ENCODE measurements at places on chromosomes 7 and 10.

- peak; percentile 61 for DNase-seq
Measured at GRCh38 chr7:141071260-141071854, 2.5 kb upstream of the TMEM178B start.

GRCh38 chr10:98994030-98994429 is 241.6 kb downstream of the HPSE2 start:
- no peak for DNase-seq

- no peak for DNase-seq
Measured at GRCh38 chr10:114195079-114195478, 15.9 kb downstream of the TDRD1 start.

GRCh38 chr10:49654036-49654693 is 25.3 kb upstream of the C10orf53 start:
- no peak for DNase-seq

- no peak for DNase-seq
Measured at GRCh38 chr7:36343548-36343947, 46.1 kb upstream of the ANLN start.

- no peak for DNase-seq
Measured at GRCh38 chr10:100043796-100044195, 34.0 kb upstream of the DNMBP start.

DNA sequence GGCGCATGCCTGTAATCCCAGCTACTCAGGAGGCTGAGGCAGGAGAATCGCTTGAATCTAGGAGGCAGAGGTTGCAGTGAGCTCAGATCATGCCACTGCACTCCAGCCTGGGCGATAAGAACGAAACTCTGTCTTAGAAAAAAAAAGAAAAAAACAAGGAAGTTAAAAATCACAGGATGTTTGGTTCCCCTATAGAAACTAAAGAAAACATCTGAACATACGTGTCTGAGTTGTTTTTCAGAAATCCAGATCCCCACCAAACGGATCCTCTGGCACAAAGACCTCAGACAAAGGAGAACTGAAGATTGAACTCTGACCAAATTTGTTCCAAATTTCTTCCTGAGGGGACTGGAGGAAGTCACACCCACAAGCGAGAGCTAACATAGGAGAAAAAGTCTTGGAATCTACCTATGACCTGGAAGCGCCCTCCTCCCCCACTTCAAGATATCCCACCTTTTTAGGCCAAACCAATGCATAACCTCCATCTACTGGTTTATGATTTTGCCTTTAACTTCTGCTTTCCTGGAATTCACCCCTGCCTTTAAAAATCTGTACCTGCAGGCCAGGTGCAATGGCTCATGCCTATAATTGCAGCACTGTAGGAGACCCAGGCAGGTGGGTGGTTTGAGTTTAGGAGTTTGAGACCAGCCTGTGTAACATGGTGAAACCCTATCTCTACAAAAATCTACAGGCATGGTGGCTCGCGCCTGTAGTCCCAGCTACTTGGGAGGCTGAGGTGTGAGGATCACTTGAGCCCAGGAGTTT is 19.7 kb upstream of the SIRT1 start:
- no peak for DNase-seq

DNA sequence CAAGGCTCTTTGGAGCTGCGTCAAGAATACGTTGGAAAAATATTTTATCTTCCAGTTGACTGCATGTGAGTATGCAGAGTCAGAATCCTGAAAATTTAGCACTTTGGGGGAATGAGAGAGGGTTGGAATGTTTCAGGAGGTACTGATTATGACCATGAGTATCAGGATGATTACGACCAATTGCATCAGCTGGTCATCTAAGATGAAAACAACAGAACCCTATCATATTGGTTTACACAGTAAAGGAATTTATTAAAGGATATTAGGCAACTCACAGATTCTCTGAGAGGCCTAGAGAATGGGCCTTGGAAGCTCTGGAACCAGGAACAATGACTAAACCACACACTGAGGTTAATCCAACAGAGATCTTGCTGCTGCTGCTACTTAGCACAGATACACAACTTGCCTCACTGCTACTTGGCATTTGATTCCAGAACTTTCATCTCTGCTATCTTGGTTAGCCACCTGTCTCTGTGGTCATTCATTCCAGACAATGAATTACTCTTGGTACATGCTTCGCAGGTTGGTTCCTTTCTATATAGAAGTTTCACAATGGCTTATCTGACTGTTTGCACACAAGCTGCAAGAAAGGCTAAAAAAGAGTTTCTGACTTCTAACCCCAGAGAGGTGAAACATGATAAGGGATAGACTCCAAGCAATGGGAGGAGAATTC is 68.0 kb upstream of the CTTNBP2 start:
- no peak for DNase-seq

- DNase-seq, result no peak
Measured at GRCh38 chr10:132536241-132536876, 1.2 kb upstream of the INPP5A start.

DNA sequence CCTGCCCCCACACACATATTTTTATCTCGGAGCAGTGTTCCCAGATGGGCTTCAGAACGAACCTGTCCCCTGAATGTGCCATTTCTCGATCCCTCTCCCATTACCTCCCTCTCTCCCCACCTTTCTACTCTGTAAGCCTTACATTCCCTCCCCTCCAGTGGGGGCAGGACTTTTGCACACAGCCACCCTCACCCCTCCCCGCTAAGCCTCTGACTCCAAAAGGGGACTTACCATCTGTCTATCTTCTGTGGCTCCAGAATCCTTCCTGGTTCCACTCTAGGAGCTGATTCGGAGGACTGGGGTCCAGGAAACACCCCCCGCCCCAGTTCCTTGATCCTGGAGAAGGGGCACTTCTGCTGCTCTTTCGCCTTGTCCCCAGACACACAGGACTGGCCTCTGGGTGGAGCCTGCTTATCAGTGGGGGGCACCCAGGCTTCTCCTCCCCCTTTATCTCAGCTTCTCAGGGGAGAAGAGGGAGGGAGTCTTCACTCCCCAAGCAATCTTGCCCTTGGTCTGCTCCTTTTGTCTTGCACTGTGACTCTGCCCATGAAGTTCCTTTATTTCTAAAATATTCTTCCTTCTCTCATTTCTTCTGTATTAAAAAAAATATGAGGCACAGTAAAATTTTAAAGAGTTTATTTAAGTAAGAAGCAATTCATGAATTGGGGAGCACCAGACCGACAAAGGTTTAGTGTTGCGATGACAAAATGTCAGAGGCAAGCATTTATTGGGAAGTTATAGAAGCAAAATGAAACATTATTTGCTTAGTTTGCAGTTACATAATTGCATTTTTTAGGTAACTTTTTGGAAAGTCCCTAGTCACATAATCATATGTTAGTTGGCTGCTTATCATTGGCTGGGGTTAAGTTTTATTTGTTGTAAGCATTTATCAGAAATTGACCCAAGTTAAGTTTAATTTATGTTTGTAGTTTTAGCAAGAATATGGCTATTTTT is at the start of gene KEL:
TSS of gene KEL (minus strand) at position 391 of the 954 bp plus-strand sequence. CDS start at position 234, 157 bp downstream.
- DNase-seq, result no peak

DNA sequence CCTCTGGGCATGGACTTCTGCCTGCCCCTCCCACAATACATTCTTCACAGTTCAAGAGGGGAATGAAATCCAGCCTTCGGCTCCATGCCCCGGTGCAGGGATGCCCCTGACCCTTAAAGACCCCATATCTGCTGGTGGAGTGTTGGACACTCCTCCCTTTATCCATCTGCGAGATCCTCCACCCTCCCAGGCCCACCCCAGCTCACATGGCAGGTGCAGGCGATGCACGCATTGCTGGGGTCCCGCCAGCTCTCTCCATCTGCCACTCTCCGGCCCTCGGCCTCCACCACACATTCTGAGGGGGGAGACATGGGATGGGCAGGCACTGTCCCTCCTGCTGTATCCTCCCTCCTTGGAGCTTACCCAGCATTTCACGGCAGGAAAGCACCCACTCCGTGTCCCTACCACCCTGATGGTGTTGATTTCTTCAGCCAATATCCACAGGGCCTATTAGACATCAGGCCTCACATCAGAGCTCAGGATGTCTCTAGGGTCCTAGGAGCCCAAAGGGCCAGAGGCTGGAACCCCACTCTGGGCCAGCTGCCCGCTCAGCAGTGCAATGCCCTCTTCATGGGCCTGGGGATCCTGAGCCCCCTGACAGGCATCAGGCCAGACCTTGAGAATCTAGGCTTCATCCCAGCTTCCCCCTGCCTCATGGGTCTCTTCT is 18.3 kb downstream of the ATP6V1F start:
- no peak for DNase-seq

- no peak for DNase-seq
Measured at GRCh38 chr7:99843808-99844207, 16.0 kb downstream of the CYP3A43 start.

GRCh38 chr10:119438717-119439116 is 103.8 kb downstream of the RGS10 start:
- no peak for DNase-seq

DNA sequence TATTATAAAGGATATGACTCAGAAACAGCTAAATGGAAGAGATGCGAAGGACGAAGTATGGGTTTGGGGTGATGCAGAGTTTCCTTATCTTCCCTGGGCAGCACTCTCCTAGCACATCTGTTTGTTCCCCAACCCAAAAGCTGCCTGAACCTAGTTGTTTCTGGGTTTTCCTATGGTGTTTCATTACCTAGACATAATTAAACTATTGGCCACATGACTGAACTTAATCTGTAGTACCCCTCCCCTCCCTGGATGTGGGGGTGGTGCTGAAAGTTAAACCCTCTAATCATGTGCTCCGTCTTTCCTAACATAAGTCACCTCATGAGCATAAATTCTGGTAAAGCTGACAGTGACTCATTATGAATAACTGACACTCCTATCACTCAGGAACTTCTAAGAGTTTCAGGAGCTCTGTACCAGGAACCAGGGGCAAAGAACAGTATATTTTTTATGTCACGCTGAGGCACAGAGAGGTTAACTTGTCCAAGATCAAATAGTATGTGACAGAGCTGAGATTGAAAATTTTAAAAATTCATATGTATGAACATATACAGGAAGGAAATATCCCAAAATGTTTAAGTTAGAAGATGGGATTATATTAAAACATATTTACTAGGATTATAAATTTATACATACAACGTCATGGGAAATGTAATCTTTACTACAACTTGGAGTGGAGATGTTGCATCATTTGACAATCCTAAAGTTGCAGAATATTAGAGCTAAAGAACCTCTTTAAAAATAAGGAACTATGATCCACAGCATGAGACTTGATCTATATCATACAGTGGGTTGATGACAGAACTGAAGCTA is 4.8 kb downstream of the STRIP2 start:
- no peak for DNase-seq

DNA sequence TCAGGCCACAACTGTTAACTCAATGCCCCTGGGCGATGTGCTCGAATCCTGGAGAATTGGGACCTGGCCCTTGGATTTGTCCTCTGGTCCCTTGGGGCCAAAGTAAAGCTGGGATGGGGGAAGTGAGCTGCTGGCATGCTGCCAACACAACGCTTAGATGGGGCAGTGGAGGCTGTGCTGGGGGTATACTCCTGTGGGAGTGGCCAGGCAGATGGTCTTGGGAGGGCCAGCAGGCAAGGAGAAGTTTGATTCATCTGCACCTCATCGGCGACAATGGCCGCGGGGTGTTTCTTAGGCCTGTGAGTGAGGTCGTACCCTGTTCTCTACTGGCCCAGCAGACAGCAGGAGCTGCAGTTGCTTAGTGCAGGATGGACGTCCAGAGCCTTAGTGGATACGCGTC is 139.0 kb upstream of the MTPN start:
- no peak for DNase-seq

GRCh38 chr10:109173121-109173520 is 750.2 kb downstream of the XPNPEP1 start:
- DNase-seq, result no peak

DNA sequence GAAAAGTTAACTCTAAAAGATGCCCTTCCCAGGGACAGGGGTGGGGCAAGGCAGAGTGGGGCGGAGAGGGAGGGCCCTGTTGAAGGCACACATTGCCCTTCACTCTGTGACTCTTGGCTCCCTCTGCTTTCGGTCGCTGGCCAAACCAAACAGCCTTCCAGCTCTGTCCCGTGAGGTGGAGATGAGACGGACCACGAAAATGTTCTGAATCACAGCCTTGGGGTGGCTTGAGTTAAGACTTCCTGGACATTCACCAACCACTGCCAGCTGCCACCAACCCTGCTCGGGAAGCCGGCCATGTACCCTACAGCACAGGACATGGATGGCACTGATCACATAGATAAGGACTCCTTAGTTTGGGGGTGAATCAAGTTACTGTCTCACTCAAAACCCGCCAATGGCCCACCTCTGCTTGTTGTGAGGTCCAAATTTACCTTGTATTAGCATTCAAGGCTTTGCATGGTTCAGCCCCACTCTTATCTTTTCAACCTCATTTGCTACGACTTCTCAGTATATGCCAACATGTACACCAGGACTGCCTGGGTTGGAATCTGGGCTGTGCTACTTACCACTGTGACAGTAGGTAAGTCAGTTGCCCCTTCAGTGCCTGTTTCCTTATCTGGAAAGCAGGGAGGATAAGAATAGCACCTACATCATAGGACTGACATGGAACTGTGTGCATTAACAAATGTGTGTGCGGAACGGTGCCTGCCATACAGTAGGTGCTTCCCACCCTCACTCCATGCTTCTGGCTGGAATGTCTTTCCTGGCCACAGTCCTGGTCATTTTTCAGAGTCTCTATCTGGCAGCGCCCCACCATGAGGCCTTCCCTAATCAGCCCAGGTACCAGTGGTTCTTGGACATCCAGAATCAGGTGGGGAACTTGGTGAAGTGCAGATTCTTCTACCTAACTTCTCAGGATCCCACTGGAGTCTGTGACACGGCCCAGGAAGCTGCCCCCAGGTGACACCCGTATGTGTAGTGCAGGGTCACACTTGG is 28.0 kb downstream of the ITPRIP start:
- no peak for DNase-seq

DNA sequence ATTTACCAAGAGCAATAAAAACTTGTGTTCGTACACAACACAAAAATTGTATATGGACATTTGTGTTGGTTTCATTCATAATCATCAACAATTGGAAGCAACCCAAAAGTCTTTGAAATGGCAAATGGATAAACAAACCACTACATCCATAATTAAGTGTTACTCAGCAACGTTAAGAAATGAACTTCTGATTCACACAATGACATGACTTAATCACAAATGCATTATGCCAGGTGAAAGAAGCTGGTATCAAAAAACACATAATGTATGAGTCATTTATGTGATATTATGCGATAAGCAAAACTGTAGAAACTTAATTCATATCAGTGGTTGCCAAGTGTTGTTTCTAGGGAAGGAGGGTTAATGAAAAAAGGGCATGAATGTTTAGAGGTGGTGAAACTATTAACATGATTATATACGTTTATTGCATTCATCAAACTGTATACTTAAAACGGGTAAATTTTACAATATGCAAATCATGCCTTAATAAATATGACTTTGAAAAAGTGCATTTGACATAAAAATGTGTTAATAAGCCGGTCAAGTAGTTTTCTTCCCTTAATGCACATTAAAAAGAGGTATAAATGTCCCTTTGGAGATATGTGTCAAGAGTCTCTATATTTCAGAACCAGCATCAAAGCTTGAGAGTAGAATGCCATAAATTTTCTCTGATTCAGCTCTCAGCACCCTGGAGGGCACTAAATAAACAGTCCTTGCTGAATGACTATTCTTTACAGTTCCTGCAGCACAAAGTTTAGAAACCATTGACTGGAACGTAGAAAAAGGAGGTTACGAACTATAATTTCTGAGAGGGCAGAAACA is 84.8 kb upstream of the GRM3 start:
- DNase-seq, result peak; percentile 33

Measured in HEK293T (cell line).